Naive thymus-derived CD4-positive, alpha-beta T cell (primary cell): ENCODE measurements at places on chromosomes 12 and 14. TPM values are rescaled to one million over a fixed set of nuclear protein-coding genes. Genes with fewer than 3 reads are reported as not detected.
A peak's percentile ranks its signal among the peaks of the same experiment; 100 is the strongest.

GRCh38 chr12:98873776-98874175, 228.7 kb downstream of the APAF1 start:
- DNase-seq = no peak

Gene ABHD12B
- not detected for total RNA-seq

GRCh38 chr12:116697716-116698115, 40.2 kb downstream of the SPRING1 start:
- no peak for DNase-seq

DNA sequence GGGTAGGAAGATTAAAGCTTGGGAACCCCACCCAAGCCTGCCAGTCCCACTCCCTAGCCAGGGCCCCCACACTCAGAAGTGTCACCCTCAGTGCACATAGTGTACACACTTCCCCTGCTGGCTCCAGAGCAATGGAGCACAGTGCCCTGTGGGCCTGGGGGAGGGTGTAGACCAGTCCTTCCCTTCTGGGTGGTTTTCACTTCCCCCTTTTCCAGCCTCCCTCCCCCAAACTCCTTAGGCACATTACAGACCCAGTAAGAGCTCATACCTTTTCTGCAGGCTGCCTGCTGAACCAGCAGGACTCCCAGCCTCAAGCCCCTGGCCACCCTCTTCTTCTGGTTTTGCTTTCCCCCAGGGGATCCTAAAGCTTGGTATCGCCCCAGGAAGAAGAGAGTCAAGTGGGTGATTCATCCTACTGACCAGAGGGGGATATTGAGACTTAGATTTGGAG, at the start of gene ZNF385A:
ZNF385A (minus strand) TSS at position 143 of the 451 bp plus-strand sequence. CDS start 219 bp downstream, outside the sequence.
- no peak for DNase-seq

GRCh38 chr12:112848972-112849371, 57.4 kb downstream of the RPH3A start:
- no peak for DNase-seq

Gene CELA1
- 1.1 TPM for total RNA-seq

Gene KRT83
- total RNA-seq = not detected

- DNase-seq = peak; percentile 16
Measured at GRCh38 chr14:65356327-65356836, 56.1 kb upstream of the FUT8 start.

- DNase-seq = no peak
Measured at GRCh38 chr12:1926251-1926657, 7.8 kb upstream of the CACNA2D4 start.
